ENCODE measurements at places on chromosomes 13 and 19. TPM values are rescaled to one million over a fixed set of nuclear protein-coding genes. Genes with fewer than 3 reads are reported as not detected.

Gene ATP4A
- total RNA-seq = not detected

Gene RPS15
- total RNA-seq = 637 TPM

Gene CACNA1A
- total RNA-seq = 0.14 TPM

Gene C13orf46
- total RNA-seq = 0.17 TPM

Gene SMIM44
- total RNA-seq = not detected

Gene C5AR1
- total RNA-seq = not detected

Gene GPC5
- total RNA-seq = 0.34 TPM

Gene OSCAR
- total RNA-seq = not detected

Gene SBNO2
- total RNA-seq = 52.2 TPM

Gene LGI4
- not detected for total RNA-seq

Gene TMEM38A
- 2.7 TPM for total RNA-seq

Gene ESD
- 89.7 TPM for total RNA-seq

Gene EFNB2
- total RNA-seq = 121 TPM

Gene ZNF829
- total RNA-seq = 2.0 TPM

Gene ATP12A
- not detected for total RNA-seq

Gene GPR12
- total RNA-seq = not detected
